Iris pigment epithelial cell (primary cell): ENCODE measurements at places on chromosomes 2 and 18.
A peak's percentile ranks its signal among the peaks of the same experiment; 100 is the strongest.

- DNase-seq = no peak
Measured at GRCh38 chr2:96397756-96398530, 62.4 kb downstream of the NCAPH start.

DNA sequence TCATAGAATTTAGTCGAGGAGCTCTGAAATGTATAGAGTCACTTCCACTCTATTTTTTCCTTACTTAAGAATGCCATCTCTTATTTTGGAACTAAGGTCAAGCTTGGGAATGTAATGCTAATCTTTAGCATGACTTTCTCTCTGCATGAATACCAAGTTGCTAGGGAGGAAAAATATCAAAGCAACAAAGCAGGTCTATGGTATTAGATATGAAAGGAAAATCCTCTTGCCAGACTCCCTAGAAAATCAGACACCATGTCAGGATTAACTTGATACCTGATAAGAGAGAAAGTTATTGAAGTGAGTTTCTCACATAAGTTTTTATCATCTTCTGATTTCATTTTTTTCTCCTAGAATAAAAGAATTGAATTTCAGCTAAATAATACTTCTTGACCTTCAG lies 341.7 kb upstream of the ZNF804A start:
- DNase-seq = no peak

DNA sequence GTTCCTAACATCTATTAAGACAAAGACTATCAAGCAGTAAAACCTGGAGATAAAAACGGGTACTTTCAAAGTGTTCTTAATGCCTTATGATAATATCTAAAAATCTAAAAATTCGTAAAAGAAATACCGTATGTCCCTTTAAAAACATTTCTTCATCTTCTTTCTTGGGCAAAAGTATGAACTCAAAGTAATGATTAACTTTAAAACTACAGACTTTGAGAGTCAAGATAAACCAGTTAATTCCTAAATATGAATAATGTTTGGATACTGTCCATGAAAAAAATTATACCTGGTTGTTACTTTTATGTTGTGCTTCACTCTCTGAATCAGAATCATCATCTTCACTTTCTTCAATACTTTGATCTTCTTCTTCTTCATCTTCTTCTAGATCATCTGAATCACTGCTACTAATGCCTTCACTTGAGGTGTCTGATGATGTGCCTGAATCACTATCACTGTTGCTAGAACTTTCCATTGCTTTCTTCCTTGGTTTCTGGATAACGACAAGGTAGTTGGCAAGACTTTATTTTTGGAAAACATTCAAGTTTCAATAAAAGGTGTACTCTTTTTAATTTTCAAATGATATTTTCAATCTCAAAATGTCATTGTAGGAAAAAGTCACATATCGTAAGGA lies 152.3 kb upstream of the WDSUB1 start:
- no peak for DNase-seq

DNA sequence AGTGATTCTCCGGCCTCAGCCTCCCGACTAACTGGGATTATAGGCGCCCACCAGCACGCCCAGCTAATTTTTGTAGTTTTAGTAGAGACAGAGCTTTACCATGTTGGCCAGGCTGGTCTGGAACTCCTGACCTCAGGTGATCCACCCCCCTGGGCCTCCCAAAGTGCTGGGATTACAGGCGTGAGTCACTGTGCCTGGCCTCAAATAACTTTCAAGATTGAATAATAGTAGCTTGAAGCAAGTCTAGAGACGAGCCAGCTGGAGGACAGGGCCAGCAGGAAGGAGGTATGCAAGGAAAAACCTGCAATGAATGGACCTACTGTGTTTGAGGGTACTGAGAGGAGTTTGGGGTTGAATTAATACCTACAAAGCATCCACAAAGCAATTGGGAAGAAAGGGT lies 87.5 kb downstream of the MSH2 start:
- peak; percentile 52 for DNase-seq

GRCh38 chr2:84137034-84137433 lies 322.0 kb downstream of the SUCLG1 start:
- no peak for DNase-seq

GRCh38 chr2:196513796-196514526 lies 125.6 kb upstream of the CCDC150 start:
- DNase-seq = no peak

GRCh38 chr2:150681120-150681804 lies 193.8 kb upstream of the RND3 start:
- peak; percentile 99 for DNase-seq

DNA sequence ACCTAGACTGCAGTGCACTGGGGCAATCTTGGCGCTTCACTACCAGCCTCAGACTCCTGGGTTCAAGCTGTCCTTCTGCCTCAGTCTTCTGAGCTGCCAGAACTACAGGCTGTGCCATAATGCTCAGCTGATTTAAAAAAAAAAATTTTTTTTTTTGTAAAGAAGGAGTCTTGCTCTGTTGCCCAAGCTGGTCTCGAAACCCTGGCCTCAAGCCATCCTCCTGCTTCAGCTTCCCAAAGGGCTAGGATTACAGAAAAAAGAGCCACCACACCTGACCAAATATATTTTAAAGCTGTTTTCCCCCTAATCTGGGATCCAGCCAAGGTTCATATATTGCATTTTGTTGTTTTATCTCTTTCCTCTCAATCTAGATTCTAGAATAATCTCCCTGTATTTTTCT lies 82.2 kb downstream of the RAB31 start:
- no peak for DNase-seq

DNA sequence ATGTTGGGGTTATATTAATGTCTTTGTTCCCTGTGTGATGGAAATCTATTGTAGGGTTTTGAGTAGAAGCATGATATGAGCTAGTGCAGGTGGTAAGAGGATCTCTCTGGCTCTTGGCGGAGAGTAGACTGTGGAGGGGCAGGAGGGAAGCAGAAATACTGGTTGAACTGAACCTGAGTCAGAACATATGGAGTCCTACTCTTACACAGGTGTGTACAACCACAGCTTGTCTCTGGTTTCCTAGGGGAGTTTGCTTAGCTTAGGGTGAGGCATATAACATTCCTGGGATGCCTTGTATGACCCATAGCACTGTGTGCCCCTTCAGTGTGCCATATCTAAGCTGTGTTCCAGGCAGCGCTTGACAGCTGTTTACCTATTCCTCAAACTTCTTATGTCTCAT lies 97.3 kb upstream of the GCFC2 start:
- DNase-seq = no peak

GRCh38 chr2:9424447-9425164 lies 1.2 kb downstream of the CPSF3 start:
- no peak for DNase-seq

- peak; percentile 74 for DNase-seq
Measured at GRCh38 chr2:166361351-166362153, 14.2 kb downstream of the SCN9A start.

DNA sequence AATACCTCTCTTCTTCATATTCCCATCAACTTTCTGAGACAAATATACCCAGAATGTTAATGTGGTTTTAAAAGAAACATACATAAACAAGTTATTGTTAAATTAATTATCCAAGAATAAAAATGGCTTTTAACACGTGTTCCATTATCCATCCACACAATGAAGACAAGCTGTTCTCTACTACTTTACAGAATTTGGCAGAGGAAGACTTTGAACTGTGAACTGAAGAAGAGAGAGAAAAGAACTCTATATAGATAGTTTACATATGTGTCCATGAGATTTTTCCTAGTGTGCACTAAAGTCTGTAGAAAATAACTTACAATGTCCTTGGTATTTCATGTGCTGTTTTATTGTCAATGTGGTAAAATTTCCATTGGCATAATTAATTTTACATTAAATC lies 207.0 kb upstream of the COL3A1 start:
- no peak for DNase-seq

DNA sequence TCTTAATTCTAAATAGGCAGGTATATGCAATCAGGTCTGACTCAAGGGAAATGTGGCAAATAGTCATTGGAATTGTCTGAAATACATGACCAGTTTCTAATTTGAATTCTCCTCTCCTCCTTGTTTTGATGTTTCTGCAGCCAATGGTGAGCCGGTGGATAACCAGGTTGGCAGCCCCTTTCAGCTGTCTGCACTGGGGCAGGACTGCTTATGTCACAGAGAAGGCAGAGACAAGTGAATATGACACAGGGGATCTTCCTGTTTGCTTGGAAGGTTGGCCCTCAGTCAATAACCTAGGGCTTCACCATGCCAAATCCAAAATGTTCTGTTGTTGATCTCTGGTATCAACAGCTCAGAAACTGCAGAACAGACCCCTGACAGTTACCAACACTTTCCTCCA lies 12.1 kb downstream of the MYT1L start:
- DNase-seq = no peak

DNA sequence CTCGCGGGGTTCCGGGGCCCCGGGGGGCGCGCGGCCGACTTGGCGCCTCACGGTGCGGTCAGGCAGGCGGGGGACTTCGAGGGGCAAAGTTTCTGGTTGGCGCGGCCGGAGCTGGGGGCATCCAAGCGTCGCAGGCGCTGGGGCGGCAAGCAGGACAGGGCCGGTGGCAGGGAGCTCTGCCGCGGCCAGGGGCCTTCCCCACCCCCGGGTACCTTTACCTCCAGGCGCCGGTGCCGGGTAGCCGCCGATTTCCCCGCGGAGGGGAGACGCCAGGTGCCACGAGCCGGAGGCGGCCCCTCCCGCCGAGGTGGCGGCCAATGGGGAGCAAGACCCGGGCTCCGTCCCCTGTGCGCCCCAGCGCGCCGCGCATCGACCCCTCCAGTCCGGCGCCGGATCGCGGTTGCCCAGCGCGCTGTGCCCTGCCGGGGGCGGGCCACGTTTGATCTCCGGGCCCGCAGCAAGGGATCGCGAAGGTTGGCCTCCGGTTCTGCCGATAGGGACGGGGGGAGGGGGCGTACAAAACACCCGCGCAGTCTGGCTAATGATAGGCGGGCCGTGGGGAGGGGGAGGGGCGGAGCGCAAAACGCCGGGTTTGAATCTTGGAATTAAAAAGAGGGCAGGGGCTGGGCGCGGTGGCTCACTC lies at the start of gene ST8SIA5:
ST8SIA5 (minus strand) TSS at position 495 of the 643 bp plus-strand sequence. CDS start 545 bp downstream, outside the sequence.
- no peak for DNase-seq

DNA sequence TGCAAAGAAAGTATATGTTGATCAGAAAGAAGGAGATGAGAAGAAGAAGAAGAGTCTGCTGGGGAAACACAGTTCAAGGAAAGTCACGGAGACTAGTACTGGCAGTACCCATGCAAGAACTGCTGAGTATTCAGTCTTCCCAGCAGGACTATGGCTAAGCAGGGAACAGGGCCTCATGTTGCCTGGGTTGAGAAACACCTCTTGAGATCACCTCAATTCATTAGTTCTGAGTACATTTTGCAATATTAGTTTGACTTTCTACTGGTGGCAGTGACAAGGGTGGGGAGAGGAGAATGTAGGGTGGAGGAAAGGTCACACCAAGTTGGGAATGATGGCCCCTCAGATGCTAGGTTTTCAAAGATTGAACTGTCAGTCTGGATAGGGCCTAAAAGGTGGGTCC lies 50.5 kb downstream of the MRPL33 start:
- DNase-seq = no peak

DNA sequence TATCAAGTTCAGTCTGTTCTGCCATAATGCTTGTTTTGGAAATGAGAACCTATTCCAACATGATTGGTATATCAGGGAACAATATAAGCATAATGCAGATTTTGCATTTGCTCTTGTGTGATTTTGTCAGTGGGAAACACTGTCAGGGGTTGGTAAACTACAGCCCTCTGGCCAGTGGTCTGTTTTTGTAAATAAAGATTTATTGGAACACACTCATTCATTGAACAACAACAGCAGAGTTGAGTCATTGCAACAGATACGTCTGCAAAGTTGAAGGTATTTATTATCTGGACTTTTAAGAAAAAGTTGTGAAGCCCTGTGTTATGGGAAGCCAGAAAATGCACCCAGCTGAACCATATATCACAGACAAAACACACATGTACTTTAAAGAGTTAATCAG lies 83.1 kb downstream of the MCFD2 start:
- DNase-seq = no peak

DNA sequence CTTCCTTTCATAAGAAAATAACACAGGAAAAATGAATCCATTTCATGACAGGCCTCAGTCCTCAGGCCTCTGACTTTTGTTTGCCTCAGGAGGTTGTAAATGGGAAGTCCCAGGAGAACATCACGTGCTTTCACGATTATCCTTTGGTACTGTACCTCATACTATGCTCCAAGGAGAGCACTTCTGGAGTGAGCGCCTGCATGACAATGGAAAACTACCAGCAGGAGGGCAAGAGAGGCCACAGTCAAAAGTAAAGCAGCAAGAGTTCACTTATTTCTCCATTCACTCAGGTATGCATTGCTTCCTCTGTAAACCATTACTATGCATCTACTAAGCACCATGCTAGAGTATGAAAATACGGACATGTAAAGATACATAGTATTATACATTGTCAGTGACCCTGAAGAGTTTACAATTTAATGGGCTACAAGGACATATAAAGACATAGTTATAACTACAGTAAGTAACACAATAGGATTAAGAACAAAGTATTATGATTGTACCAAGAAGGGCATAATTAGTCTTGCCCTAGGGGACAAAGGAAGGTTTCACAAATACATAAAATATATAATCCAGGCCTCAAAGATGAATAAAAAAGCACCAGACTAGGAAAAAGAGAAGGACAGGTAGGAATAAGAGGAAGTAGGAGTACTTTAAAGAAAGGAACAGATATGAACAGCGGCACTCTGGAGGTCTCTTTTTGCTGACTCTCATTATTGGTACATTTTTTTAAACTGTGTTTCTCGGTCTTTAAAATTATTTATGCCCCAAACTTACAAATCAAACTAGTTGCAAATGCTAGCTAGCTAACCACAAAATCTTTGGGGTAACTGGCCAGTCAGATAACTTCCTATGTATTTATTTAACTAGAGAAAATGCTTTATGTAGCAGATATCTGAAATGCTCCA lies 806.7 kb downstream of the NRXN1 start:
- no peak for DNase-seq

GRCh38 chr2:46462936-46463335 lies 16.4 kb upstream of the TMEM247 start:
- DNase-seq = no peak

DNA sequence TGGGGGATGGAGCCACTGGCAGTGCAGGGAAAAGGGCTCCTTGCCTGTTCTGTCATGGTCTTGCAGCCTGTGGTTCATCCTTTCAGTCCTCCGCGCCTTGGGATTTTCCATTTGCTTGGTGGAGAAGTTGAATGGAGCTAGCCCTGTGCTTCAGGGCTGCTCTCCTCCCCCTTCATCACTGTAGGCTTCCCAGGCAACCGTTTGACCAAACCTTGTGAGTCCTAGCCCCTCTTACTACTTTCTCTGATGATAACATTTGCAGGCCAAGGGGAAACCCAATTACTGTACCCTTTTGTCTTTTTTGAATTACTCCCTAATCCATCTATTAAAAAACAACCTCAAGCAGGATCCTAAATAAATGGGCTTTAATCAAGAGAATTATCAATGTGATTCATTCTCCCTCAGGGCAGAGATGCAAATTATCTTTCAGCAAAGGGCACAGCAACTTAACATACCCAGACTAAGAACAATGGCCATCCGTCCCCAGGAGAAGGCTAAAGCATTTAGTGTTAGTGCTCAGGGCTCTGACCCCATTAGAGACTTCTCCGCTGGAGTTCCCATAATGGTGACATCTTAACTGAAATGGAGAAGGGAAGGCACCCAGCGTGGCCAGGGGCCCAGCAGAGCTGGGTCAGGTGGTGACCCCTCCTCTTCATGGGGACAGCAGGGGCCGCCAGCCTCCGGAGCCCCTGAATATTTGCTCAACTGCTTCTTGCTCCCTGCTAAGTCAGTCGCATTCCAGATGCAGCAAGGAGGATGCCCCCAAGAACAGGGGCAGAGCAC lies 40.7 kb downstream of the RHOB start:
- DNase-seq = no peak

- DNase-seq = no peak
Measured at GRCh38 chr18:5941890-5942289, 46.6 kb upstream of the TMEM200C start.

- DNase-seq = no peak
Measured at GRCh38 chr2:72917138-72917876, at the start of gene EMX1. Gene EMX1 (plus strand): TSS chr2:72917519. CDS start chr2:72917853, 334 bp downstream.
